ENCODE measurements at places on chromosomes 7 and 10.

GRCh38 chr10:2981361-2981801 is 86.0 kb upstream of the PFKP start:
- DNase-seq = no peak

DNA sequence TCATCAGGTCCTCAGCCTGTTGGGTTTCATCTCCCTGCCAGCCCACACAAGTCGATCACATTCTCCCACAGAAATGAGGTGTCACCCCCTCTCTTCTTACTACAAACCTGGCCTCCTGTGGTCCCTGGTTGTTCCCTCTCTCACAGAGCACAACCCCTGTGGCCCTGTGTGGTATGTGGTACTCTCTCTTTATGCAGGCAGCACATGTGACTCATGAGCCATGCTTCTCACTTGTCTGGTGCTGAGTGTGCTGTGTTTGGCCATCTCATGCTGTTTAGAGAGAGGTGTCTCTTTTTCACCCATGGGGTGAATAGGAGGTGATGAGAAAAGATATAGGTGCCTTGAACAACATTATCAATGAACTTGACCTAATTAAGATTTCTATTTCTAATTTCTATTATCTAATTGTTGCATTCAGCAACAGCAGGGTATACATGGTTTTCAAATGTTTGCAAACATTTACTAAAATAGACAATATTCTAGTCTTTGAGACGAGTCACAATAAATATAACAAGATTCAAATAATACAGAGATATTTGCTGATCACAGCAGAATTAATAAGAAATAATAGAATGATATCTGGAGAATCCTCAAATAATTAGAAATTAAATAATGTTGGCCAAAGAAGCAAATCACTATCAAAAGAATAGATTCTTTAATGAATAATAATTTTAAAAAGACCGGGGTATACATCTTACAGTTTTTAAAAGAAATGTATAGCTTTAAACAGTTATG is 633.8 kb upstream of the IGFBP3 start:
- DNase-seq = no peak

DNA sequence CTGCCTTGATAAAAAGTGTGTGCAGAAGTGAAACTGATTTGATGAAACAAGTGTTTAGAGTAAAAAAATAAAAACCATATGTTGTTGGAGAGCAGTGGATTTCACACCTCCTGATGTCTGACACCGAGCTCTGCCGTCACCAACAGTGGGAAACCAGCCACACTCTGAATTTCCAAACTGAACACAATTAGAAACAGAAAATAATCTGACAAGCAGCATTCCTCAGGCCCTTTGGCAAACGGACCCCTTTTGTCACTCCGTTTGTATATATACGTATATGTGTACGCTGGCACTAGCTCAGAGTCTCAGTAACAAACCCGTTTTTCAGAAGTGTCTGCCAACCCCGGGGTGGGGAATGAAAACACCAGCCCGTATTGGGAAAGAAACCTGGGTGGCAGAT is 32.4 kb downstream of the TACC2 start:
- DNase-seq = no peak

GRCh38 chr10:27138277-27138676 is 15.9 kb downstream of the YME1L1 start:
- no peak for DNase-seq

DNA sequence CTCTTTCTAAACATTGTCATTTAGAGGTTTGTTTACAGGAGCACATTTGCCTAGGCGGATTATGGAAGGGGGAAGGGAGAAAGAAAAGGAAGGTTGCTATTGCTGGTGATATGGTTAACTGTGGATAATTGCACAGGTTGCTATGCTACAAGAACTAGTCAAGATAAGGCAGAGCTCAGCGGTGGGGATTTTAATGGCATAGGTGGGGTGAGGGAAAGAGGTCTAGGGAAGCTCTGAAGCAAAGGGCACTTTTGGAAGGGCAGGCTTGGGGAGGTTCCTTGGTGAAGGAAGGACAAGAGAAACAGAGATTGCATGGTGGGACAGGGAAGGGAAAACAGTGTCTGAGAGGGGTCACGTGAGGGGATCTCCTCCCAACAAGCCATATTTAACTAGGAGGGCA is 19.5 kb downstream of the HYAL4 start:
- DNase-seq = no peak

DNA sequence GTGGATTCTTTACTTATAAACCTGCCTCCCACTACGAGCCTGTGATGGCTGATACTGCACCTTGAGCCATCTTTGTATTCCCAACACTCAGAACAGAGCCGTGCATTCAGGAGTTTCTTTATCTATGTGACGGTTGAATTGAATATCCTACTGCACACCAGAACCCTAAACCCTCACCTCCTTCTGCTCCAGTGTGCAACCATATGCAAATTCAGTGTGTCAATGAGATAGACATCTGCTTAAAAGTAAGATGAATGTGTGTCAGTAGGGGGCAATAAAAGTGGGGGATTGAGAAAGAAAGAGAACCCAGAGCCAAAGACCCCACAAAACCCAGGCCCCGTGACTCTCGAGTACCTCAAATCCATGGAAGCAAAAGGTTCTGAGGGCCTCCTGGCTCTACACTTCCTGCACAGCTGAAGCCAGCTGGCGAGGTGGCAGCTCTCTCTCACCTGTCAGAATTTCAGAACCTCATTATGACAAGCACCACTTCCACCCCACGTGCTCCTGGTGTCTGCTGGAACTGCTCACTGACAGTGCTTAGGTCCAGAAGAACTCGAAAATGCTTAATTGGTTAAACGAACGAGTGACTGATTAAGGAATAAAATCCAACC is 143.3 kb upstream of the GPR26 start:
- DNase-seq = no peak

GRCh38 chr10:21943633-21944265 is 59.8 kb downstream of the DNAJC1 start:
- no peak for DNase-seq

DNA sequence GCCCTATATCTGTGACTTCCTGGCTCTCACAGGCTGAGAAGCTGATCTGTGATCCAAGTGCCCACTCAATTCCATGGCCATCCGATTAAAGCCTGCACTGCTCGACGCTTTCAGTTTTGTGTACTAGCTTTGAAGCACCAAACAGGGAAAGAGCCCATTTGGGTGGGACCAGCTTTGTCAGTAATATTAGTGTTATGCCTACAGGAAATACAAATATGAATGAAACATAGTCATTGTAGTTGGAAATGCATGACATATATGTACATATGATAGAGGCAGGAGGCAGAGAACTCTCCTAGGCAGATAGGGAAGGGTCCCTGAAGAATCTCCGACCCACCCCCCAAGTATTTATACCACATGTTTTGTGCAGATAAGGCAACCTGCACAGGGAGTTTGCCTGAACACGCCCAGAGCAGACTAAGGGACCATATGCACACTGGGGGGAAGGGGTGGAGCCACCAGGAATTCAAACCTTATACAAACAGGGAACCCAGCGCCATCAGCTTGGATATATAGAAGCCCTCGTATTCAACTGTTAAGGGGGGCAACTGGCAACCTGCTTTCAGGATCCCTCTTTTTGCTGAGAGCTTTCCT is 653.2 kb downstream of the PARD3 start:
- no peak for DNase-seq

DNA sequence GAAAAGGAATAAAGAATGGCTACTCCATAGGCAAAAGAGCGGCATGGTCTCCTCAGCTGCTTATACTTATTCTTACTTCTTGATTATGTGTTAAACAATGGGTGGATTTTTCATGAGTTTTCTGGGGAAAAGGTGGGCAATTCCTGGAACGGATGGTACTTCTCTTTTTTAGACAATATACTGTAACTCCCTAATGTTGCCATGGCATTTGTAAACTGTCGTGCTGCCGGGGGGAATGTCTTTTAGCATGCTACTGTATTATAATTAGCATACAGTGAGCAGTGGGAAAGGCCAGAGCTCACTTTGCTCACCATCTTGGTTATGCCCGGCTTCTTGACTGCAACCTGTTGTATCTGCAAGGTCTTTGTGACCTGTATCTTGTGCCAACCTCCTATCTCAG is 372.1 kb upstream of the AKR1E2 start:
- no peak for DNase-seq

- DNase-seq = no peak
These were observed 139.1 kb downstream of the MARCHF5 start for GRCh38 chr10:92430103-92430502.

GRCh38 chr10:116486770-116487448 is 58.8 kb upstream of the PNLIP start:
- DNase-seq = no peak

GRCh38 chr7:138645284-138645683 is 55.9 kb downstream of the SVOPL start:
- no peak for DNase-seq

- DNase-seq = no peak
These were observed 30.1 kb upstream of the PRTFDC1 start for GRCh38 chr10:24982319-24983112.

- DNase-seq = no peak
These were observed 74.7 kb downstream of the FRMPD2 start for GRCh38 chr10:48199580-48200377.

- peak; percentile 70 for DNase-seq
These were observed at the start of gene BMI1 for GRCh38 chr10:22320591-22321155. TSS of gene BMI1 (plus strand) at chr10:22321099. CDS start at chr10:22326450, 5,351 bp downstream.

DNA sequence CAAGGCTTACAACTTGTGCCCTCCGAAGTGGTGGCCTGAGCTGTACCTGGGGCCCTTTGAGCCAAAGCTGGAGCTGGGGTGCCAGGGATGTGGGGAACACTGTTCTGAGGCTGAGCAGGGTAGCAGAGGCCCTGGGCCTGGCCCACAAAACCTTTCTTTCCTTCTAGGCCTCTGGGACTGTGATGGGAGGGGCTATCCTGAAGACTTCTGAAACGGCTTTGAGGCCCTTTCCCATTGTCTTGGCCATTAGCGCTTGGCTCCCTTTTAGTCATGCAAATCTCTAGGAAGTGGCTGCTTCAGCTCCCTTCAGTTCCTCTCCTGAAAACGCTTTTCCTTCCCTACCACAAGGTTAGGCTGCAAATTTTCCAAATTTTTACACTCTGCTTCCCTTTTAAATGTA is 16.8 kb upstream of the CRYGN start:
- no peak for DNase-seq

- DNase-seq = no peak
These were observed 12.4 kb upstream of the PTPN12 start for GRCh38 chr7:77524731-77525130.

GRCh38 chr7:40077849-40078248 is 56.6 kb downstream of the MPLKIP start:
- DNase-seq = no peak

- DNase-seq = no peak
These were observed 717.2 kb downstream of the TNS3 start for GRCh38 chr7:46864716-46865115.

- DNase-seq = no peak
These were observed 233.4 kb downstream of the ARHGAP12 start for GRCh38 chr10:31694929-31695837.

DNA sequence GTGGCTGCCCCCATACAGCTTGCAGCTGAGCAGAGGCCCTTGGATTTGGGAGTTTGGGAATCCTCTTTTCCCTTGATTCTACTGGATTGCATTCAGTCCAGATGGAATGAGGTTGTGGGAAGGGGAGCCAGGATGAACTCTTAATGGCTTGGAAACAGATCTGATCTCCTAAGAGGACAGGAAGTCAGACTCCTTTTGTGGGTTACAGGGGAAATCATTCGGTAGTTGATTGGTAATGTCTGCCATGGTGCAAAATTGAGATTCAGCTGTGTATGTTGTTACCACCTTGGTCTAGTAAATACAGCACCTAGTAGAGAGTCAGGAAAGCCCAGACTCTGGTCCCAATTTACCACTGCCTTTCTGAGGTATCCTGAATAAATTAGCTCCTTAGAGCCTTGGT is 144.2 kb upstream of the TNRC18 start:
- no peak for DNase-seq

DNA sequence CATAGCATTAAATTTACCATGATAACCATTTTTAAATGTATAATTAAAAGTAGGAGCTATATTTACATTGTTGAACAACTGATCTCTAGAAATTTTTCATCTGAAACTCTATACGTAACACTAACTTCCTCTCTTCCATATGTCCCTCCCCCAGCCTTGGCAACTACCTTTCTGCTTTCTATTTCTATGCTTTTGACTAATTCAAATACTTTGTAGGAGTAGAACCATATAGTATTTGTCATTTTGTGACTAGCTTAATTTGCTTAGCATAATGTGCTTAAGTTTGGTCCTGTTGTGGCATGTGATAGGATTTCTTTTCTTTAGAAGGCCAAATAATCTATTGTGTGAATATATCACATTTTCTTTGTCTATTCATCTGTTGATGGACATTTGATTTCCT is 225.3 kb upstream of the POT1 start:
- DNase-seq = no peak

- DNase-seq = peak; percentile 62
These were observed 181.2 kb upstream of the ANK3 start for GRCh38 chr10:60570896-60571295.

GRCh38 chr10:88672041-88672440 is 7.8 kb downstream of the LIPF start:
- no peak for DNase-seq

DNA sequence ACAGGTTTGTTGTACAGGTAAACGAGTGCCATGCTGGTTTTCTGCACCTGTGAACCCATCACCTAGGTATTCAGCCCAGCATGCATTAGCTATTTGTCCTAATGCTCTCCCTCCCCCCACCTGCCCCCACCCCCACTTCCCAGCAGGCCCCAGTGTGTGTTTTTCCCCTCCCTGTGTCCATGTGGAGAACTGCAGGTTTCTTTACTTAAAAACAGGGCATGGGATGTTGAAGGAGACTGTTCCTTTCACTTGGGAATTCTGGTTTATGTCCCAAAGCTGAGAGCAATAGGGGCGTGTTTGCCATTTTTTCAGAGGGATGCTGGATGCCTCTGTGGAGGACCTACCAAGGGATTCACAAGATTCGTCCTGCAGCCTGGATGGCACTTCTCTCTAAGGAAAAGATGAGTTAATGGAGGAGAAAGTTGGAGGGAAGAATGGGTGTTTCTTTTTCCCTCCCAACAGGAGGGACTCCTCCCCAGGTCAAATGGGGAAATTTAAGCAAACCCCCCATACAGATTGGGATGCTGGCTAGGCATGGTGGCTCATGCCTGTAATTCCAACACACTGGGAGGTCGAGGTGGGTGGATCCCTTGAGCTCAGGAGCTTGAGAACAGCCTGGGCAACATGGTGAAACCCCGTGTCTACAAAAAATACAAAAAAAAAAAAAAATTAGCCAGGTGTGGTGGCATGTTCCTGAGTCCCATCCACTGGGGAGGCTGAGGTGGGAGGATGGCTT is 136.0 kb downstream of the GALNT17 start:
- no peak for DNase-seq
